ENCODE measurements at places on chromosomes 3 and 15. TPM values are rescaled to one million over a fixed set of nuclear protein-coding genes. Genes with fewer than 3 reads are reported as not detected.

TRA2B gene
- 90.9 TPM for total RNA-seq

DUOXA2 gene
- total RNA-seq = not detected

LPP gene
- 187 TPM for total RNA-seq

FEZF2 gene
- total RNA-seq = not detected

DCLK3 gene
- total RNA-seq = not detected

ARHGEF26 gene
- 5.5 TPM for total RNA-seq

POTEB3 gene
- not detected for total RNA-seq

TMEM212 gene
- total RNA-seq = not detected

P2RY13 gene
- total RNA-seq = not detected

MORC1 gene
- not detected for total RNA-seq

FBN1 gene
- total RNA-seq = 1,104 TPM

NPRL2 gene
- total RNA-seq = 21.0 TPM

CLDN18 gene
- not detected for total RNA-seq

CDHR4 gene
- not detected for total RNA-seq

C15orf39 gene
- 20.1 TPM for total RNA-seq

CRABP1 gene
- 5.2 TPM for total RNA-seq

TMEM207 gene
- not detected for total RNA-seq

GABRB3 gene
- total RNA-seq = 7.4 TPM

NEK4 gene
- total RNA-seq = 17.3 TPM

FAM81A gene
- total RNA-seq = not detected

TGM5 gene
- total RNA-seq = not detected

SLC2A2 gene
- not detected for total RNA-seq

MGLL gene
- 102 TPM for total RNA-seq
